ENCODE measurements at places on chromosomes 1 and 21.

GRCh38 chr21:15631342-15631741 is 98.4 kb upstream of the USP25 start:
- no peak for DNase-seq

DNA sequence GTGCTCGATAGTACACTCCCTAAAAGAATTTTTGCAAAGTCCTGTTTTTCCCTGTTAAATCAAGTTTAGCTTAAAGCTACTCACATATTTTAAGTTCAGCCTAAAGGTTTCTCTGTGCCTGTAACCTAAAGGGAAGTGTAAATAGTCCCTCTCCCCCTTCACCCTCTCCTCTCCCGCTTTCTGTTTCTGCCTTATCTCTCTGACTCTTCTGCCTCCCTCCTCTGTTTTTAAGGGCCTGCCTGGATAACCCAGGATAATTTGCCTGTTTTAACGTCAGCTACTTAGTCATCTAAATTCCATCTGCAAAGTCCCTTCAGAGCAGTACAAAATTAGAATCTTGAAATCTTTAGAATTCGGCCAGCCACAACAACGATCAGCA is 92.6 kb downstream of the NID1 start:
- no peak for DNase-seq

GRCh38 chr21:31329456-31330143 is 14.5 kb downstream of the TIAM1 start:
- no peak for DNase-seq

GRCh38 chr1:63920154-63921117 is 146.6 kb downstream of the ROR1 start:
- DNase-seq, result no peak

GRCh38 chr1:65378247-65378946 is 42.1 kb upstream of the LEPR start:
- no peak for DNase-seq

GRCh38 chr1:169326261-169326955 is 41.2 kb downstream of the NME7 start:
- DNase-seq, result no peak

GRCh38 chr1:212506666-212507065 is 73.9 kb downstream of the NENF start:
- DNase-seq, result no peak

GRCh38 chr1:160726114-160726497 is 12.9 kb upstream of the SLAMF7 start:
- DNase-seq, result no peak

GRCh38 chr1:63943393-63943792 is 169.6 kb downstream of the ROR1 start:
- no peak for DNase-seq

DNA sequence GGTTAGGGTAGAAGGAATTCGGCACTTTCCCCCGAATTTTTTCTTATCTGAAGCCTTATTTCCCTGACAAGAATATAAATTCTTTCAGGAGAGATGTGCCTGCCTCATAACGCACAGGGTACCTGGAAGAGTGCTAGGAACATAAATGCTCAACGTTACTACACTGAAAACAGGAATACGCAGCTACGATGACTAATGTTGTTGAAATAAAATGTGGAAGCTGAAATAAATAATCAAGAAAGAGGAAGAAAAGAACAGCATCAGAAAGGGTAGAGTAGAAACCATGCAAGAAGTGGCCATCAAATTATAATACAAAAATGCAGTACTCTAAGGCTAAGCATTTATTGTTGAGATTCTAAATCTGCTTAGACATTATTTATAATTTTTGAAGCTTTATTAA is 33.9 kb downstream of the SLC66A1 start:
- no peak for DNase-seq

- DNase-seq, result no peak
Observed at GRCh38 chr1:58933599-58933926, 149.7 kb upstream of the JUN start.

DNA sequence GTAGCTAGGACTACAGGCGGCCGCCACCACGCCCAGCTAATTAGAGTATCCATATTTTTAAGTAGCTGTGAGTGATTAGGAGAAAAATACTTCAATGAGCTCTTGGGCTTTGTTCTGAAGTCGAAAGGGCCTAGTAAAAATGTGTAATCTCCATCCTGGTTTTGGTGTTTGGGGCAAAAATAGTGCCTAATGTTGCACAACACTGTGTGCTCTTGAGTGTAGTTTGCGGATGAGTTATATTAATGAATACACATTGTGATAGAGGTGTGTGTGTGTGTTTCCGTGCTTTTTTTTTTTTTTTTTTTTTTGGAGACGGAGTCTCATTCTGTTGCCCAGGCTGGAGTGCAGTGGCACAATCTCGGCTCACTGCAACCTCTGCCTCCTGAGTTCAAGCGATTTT is 6.3 kb upstream of the ARID1A start:
- no peak for DNase-seq

DNA sequence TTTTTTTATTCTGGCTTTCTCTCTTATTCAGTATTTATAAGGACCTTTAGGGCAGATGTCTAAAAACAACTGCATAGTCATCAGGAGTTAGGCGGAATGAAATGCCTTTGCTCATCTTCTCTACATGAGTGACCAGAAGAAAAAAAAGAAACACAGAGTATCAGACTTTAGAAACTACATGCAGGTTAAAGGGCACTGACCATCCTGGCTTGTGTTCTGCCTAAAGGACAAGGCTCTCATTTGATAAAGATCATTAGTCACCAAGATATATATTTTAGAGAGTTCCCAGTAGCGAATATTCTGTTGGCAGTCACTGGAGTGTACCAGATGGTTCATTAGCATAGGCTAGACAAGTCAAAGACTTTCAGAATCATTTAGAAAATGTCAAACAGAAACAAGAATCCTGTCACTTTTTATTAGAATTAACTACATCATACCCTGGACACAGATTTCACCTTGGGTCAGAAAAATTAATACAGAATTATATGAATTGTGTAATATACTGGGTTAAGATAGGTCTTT is 145.6 kb downstream of the NR5A2 start:
- no peak for DNase-seq

DNA sequence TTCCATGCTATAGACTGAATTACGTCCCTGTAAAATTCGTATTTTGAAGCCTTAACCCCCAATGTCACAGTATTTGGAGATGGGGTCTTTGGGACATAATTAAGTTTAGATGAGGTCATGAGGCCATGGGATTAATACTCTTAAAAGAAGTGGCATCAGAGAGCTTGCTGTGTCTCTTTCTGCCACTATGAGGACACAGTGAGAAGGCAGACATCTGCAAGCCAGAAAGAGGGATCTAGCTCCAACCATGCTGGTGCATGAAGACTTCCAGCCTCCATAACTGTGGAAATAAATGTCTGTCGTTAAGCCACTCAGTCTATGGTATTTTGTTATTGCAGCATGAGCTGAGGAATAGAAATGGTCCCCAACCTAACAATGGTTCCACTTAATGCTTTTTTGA is 99.0 kb downstream of the LTN1 start:
- no peak for DNase-seq

- no peak for DNase-seq
Observed at GRCh38 chr1:53936430-53936829, 9.1 kb downstream of the IFT25 start.

DNA sequence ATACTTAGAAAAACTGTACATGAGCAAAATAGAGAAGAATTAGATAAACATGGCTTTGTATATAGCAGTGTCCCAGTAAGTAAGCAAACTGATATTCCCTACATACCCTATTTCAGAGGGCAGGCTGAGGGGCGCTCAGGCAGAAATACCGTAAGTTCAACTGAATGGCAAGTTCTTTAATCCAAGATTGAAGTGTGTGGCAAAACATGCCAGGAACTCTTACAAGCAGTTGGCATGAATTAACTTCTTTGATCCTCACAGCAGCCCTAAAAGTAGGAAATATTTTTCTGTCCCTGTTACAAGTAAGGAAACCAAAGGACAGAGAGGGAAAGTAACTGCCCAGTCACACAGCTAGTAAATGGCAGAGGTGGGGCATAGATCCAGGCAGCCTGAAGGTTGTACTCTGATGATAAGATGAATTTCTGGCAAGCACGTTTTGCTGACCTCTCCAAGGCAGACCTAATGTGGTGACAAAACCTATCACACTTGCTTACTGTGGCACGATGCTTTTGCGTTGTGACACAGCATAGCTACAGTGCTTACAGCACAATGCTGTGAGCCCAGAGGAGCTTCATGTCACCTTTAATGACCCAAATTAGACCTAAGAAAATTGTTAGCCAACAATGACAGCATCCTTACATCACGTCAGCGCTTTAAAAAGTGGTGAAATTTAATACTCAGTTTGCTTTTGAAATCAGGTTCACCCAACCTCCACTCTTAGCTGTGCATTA is 35.0 kb upstream of the THEM4 start:
- no peak for DNase-seq

- no peak for DNase-seq
Observed at GRCh38 chr1:111489604-111490003, 13.8 kb downstream of the ADORA3 start.

- DNase-seq, result no peak
Observed at GRCh38 chr1:51551848-51552296, 32.8 kb upstream of the EPS15 start.

DNA sequence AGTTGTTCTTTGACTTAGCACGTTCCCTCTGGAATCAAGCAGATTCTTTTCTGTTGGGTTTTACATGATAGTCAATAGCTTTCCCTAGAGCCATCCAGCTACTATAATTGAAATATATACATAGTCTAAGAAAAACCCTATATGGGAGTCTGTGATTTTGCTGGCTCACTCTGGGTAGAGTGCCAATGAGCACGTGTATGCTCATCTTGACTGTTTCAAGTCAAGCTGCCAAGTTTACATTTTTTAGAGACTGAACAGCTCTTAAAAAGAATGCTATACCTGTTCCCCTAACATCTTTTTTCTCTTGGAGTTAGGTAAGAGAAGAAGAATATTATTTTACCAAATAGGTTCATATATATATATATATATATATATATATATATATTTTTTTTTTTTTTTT is 182.8 kb upstream of the NRIP1 start:
- DNase-seq, result no peak

GRCh38 chr1:183806675-183807074 is 1.8 kb downstream of the RGL1 start:
- DNase-seq, result no peak

DNA sequence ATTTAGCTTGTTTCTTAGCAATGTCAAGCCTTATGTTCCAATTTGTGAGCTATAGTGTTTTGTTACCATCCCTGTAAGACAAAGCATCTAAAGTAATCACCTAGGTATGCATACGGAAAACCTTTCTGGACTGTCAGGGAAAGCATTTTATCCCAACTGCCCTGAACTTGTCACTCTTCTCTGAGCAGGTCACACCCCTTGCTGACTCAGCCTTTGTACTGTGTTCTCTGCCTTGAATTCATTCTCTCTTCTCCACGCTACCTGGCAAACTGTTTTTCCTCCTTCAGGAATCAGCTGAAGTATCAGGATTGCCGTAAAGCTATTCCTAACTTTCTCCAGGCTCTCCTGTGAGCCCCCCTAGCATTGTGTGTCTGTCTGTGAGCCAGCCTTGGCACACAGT is 54.2 kb downstream of the PBX1 start:
- DNase-seq, result no peak

DNA sequence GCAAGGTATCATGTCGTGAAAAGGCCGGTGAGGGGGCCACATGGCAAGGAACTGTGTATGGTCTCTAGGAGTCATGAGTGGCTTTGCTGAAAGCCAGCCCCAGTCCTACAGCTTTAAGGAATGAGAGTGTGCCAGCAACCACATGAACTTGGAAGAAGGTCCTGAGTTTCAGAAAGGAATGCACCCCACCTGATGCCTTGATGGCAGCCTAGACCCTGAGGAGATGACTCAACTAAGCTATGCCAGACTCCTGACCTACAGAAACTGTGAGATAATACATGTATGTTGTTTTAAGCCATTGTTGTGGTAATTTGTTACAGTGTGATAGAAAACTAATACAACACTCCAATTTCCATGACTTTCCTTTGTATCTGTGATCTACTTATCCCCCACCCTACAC is 33.5 kb upstream of the AKT3 start:
- no peak for DNase-seq

DNA sequence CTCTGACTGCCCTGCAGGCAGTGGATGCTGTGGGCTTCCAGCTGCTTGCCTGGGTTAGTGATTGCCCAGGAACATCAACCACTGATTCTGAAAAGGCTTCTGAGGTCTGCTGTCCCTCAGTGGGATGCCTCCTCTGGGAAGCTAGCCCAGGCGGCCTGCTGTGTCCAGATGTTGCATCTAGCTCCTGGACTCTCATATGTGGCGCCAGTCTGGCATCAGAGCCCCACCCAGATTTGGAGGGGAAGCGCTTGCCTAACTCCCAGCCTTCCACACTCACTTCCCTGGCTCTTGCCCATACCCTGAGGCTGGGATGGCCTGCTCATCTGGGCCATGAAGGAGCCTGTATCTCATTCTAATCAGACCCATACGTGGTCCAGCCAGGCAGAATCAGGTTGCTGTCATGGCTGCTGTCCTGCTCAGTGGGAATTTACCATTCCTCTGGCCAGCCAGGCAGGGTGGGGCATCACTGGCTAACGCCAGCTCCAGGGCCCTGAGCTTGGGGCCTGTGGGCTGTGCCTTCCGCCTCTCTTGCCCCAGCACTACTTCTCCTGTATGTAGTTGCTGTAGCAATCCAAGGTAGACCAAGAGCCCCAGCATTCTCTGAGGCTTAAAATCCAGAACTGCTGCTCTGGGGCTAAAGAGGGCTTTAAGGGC is 4.1 kb downstream of the CSF1 start:
- no peak for DNase-seq

DNA sequence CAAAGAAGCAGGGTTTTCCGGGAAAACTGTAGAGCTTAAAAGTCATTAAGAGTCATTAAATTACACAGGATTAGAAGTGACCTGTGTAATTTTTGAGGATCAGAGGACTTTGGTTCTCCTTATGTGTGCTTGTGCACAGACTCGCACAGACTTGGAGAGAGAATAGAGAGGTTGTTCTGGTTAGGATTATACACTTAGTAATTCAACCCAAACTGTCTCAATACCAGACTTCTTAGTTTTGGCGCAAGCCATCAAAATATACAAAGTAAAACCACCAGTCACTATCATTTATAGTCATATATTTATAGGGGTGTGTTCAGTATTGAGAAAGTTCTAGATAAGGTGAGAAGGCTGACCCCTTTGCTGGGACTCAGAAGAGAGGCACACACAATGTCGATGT is 112.3 kb downstream of the HLX start:
- no peak for DNase-seq

DNA sequence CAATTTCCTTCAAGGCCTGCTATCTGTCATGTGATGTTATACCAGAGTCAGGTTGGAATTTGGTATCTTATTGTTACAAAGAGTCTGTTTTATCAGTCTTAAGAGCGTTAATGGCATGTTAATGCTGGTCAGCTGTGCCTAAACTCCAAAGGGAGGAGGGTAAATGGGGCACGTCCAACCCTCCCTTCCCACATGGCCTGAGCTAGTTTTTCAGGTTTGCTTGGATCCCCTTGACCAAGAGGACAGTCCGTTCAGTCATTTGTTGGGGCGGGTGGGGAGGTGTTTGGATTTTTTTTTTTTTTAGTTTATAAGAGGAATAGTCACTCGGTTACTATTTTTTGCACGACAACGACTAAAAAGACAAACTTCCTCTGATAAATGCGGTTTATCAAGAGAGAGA is 63.8 kb upstream of the LYST start:
- no peak for DNase-seq

GRCh38 chr1:109508001-109508872 is 1.3 kb downstream of the AMIGO1 start:
- no peak for DNase-seq

Data from stimulated activated CD4-positive, alpha-beta T cell treated with anti-CD3 and anti-CD28 coated beads, Interleukin-1b, Interleukin-23, amount 100 ng/mL, for 1 hour (primary cell).